ENCODE measurements at places on chromosomes 7 and 10.

- no peak for DNase-seq
Measured at GRCh38 chr7:159370-160270, 32.8 kb upstream of the FAM20C start.

GRCh38 chr7:37719077-37719476 lies 35.5 kb downstream of the GPR141 start:
- DNase-seq = no peak

DNA sequence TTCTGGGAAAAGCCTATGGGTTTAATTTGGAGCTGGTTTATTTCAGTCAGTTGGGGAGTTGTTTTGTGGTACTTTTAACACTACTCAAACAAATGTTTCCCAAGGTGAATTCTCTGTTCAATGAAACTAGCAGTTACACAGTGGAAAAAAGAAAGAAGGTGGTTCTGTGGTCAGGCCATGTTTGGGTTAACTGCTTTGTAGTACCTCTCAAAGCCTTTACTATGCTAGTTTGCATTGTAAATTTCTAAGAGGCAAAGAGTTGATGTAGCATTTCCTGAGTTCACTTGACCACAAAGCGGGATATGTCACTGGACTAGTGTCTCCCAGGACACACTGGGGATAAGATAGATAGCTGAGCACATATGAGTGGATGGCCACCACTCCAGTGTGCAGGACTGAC lies 145.4 kb downstream of the KIF20B start:
- no peak for DNase-seq

DNA sequence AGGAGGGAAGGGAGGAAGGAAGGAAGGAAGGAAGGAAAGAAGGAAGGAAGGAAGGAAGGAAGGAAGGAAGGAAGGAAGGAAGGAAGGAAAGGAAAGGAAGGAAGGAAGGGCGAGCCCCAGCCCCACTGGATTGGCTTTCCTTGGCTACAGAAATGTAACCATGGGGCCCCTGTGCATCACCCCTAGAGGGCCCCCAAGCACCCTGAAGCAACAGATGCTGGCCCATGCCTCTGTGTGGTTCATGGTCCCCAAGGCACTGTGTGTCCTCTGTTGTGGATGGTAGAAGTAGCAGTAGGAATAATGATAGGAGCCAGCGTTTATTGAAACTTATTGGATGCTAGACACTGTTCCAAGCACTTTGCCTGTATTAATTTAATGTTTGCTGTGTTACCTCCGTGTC lies 116.6 kb upstream of the MACROH2A2 start:
- DNase-seq = no peak

GRCh38 chr10:104330168-104331110 lies 7.8 kb downstream of the ITPRIP start:
- DNase-seq = no peak

- DNase-seq = no peak
Measured at GRCh38 chr7:25009257-25009656, 29.3 kb upstream of the OSBPL3 start.

DNA sequence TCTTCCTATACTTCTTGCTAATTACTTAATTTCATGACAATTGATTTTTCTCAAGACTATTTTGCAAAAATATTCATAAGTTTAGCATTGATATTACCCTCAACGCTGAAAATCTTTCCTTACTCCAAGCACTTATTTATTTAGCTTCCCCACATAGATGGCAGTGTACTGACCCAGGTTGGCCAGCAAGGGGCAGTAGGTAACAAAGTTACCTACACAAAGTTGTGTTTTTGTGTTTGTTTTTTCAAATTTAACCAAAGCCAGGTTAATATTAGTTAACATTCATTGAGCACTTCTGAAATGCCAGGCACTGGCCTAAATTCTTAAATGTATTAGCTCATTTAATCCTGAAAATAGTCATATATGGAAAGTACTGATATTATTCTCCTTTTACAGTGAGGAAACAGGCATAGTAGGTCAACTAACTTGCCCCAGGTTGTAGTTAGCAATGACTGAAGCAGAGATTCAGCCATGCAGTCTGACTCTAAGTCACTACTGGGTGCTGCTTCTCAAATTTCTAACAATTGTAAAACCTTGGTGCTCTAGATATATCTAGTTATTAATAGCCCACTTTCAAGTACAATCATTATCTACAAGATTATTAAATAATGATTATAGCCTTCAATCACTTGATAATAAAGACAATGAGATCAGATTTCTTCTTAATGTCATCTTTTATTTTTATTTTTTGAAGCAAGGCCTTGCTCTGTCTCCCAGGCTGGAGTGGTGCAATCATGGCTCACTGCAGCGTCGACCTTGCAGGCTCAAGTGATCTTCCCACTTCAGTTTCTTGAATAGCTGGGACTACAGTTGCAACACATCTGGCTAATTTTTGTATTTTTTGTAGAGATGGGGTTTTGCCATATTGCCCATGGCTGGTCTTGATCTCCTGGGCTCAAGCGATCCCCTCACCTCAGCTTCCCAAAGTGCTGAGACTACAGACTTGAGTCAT lies 5.8 kb upstream of the GGCT start:
- DNase-seq = no peak

GRCh38 chr10:16845248-16845647 lies 28.0 kb upstream of the RSU1 start:
- no peak for DNase-seq

DNA sequence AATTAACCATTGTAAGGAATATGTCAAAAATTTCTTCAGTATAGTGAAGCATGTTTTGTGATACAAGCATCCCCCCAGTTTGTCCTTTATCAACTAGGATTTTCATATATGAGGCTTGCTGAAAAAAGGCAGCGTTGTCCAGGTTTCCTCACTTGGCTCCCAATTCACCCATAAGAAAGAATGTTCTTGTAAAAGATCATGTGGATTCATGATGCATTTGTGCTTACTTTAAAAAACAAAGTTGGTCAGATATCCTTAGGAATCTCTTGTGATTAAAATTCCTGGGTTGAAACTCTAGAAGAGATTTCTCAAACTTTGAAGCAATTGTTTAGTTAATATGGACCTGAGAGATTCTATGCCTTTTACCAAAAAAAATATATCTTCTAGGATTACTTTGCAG lies 181.8 kb downstream of the KIAA1217 start:
- DNase-seq = no peak

- no peak for DNase-seq
Measured at GRCh38 chr10:20601941-20602461, 295.1 kb downstream of the NEBL start.

- DNase-seq = no peak
Measured at GRCh38 chr7:116367171-116367813, 132.2 kb upstream of the CAV2 start.

DNA sequence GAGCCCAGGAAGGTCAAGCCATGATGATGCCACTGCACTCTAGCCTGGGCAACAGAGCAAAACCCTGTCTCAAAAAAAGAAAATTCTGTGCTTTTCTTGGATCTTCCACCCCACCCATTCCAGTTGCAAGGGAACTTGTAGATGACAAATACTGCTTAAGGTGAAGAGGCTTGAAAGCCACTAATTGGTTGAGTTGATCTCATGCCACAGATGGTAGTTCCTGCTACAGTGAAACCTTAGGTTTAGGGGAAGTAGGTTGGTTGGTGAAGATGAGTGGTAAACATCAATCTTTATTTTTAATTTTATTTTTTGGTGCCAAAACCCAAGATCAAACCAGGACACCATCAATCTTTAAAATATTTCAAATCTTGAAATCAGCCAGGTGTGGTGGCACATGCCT lies 2.9 kb upstream of the GDI2 start:
- DNase-seq = no peak

GRCh38 chr7:147245274-147245673 lies 1128.7 kb downstream of the CNTNAP2 start:
- DNase-seq = no peak

DNA sequence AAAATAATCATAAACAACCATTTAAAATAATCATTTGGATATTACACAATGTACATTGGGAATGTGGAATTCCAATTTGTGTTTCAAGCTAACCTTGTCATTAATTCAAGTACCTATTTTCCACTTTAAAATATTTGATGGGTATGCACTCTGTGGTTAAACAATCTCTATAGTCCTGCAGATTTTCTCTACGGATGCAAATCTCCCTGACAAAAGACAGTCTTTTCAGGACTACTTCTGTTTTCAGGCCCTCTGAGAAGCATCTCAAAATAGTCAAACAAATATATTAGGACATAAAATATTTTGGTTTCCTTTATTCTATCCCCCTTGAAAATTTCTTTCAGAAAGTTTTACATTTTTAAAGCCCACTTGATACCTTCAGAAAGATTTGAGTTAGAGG lies 735.6 kb upstream of the MBL2 start:
- no peak for DNase-seq

GRCh38 chr10:71381611-71382010 lies 15.1 kb upstream of the CDH23 start:
- no peak for DNase-seq

GRCh38 chr10:31770307-31770902 lies 158.2 kb downstream of the ARHGAP12 start:
- DNase-seq = no peak

GRCh38 chr10:78413076-78414055 lies 379.7 kb downstream of the RPS24 start:
- no peak for DNase-seq

- no peak for DNase-seq
Measured at GRCh38 chr7:76206633-76207032, 4.9 kb downstream of the SRRM3 start.

DNA sequence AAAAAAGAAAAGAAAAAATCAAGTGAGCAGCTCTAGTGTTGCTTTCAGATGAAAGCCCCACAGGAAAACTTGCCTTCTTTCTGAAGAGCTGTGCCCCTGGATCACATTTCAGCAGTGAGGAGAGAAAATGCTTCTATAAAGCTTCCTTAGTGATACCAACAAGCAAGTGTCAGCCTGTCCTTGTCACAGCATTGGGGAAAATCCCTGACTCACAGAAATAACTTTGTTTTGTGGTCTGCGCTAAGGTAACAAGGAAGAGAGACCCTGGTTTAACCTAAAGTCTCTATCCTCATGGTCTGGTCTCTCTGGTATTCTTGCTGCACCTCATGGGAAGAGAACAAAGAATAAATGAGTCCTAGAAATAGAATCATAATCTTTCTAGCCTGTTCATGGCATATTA lies 885.2 kb upstream of the SORCS1 start:
- DNase-seq = no peak

GRCh38 chr7:156578978-156579430 lies 61.6 kb upstream of the RNF32 start:
- no peak for DNase-seq

Data from SW 1271 (cell line).